ENCODE measurements at places on chromosomes 4 and X.

DNA sequence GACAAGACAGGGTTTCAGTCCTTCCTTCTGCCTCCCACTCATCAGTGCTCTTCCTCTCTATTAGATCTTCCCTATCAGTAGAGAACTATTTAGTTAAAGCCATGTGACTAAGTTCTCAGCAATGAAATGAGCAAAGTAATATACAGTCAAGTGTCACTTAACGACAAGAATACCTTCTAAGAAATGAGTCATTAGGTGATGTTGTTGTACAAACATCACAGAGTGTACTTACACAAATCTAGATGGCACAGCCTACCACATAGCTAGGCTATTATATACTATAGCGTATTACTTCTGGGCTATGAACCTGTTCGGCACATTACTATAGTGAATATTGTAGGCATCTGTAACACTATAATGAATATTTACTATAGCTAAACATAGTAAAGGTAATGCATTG is 71.3 kb downstream of the POU4F2 start:
- DNase-seq: no peak

- DNase-seq: no peak
These were observed 10.9 kb upstream of the ABCG2 start for GRCh38 chr4:88169298-88169697.

DNA sequence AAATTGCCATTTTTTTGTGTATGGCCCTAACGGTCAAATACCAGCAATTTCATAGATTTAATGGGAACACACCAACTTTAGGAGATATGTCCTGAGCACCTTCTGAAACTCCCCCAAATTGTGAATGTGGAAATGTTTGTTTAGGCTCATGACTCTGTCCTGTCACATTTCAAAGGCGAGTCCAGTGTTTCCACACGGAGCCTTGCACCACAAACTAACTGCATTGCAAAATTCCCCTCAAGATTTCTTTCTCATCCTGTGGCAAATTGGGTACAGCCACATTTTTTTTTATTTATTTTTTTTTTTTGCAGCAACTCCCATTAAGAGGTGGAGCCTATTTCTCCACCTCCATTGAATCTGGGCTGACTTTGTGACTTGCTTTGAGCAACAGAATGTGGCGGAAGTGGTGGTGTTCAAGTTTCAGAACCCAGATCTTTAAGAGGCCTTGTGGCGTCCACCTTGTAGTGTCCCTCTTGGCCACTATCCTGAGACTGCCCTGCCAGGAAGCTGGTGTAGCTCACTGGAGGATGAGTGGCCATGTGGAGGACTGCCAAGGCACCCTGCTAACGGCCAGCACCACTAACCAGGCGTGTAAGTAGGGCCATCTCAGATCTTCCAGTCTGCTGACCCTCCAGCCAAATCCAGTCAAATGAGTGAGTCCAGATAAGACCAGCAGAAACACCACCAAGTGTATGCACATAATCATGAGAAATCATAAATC is 172.4 kb upstream of the SCML1 start:
- DNase-seq: no peak

DNA sequence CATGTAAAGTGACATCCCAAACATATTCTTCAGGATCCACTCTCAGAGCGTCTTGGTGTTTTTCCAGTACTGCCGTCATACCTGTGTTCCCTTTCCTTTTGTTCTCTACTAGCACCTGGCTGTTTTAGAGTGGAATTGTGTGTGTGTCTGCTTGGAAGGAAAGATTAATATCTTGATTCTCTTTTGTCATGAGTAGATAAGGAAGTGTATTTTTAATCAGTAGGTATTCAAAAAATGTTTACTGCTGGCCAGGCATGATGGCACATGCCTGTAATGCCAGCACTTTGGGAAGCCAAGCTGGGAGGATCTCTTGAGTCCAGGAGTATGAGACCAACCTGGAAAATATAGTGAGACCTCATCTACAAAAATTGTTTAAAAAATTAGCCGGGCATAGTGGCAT is 198.8 kb downstream of the CBR4 start:
- no peak for DNase-seq

DNA sequence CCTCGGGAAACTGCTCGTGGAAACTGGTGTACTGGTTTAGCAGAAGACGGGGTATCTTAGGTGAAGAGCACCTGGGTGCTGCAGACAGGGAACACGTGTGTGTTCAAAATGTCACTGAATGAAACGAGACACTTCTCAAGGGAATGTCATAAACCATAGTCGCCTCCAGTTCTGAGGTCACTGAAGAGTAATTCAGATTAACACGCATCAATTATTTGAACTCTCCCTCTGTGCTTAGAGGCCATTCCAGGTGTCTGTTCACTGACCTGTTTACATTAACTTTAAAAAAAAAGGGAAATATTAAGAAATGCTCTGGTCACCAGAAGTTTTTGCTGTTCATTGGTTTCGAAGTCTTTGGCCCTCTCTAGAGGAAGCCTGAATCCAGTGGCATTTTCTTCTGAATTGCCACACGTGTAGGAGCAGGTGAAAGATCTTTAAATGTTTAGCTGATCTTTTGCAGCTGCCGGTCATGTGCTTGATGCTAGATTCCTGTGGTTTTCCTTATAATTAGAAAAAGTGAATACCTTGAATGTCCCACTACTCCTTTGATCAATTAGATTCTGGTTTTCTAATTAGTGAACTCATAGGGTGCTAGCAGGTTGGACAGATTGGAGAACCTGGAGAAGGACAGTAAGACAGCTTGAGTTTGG is 330.5 kb downstream of the ARHGAP10 start:
- DNase-seq: no peak

- DNase-seq: no peak
These were observed 103.8 kb downstream of the EFNB1 start for GRCh38 chrX:68932611-68933010.

DNA sequence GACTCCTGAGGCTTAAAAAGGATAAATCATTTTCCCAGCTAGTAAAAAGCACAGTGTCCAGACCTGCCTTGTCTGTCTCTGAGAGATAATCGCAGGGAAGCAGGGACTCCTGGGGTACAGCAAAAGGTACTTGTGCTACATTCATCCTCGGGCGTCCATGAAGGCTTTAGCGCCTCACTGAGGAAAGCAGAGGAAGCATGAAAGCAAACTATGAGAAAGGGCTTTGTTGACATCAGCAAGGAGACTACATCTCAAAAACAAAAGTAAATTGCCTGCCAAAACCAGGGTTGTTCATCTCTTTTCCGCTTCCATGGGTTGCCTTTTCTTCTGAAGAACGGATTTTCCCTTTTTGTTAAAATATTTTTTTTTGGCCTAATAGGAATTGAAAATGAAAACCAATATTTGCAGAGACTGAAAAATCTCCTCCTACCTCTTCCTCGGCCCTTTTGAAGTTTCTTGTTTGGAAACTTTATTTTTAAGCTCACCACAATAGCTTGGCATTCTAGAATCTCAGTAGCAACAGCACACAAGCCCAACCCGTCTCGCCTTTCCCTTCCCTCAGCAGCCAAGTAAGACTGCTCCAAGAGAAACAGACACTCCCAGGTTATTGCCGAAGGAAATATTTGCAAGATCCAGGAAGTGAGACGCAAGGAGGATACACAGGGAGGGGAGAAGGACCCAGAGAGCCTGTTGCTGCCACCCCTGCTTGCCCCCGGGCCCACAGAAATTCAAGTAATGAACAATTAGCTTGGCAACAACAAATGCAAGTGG is 148.3 kb upstream of the DGKK start:
- DNase-seq: no peak

GRCh38 chr4:57042711-57043169 is 64.0 kb downstream of the POLR2B start:
- DNase-seq: no peak

DNA sequence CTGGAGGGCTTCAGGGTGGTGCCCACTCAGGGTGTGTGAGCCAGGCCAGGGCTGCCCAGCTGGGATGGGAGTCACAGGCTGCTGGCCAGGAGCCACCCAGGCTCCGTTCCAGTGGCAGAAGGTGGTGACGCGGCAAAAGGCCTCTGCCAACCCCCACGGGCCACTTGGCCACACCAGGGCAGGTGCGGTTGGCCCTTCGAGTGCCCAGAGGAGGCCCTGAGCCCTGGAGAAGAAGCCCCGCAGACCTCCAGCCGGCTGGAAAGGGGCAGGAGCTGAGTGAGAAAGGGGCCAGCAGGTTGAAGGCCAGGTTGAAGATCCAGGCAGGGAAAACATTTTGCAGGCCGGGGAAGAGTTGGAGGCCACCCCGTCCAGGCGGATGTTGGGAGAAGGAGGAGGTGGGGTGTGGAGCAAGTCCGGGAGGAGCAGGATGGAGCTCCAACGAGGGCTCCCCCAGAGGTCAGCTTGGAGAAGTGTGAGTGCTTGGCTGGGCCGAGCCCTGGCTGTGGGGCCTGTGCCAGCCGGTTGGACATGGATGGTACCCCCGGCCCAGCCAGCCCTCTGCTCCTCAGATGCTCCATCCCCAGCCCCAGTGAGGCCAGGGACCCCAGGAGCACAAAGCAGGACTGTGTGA is 2.8 kb upstream of the CPLX1 start:
- DNase-seq: no peak

GRCh38 chrX:120269373-120270035 is 18.9 kb downstream of the ZBTB33 start:
- DNase-seq: no peak

GRCh38 chr4:39721788-39722187 is 23.9 kb downstream of the UBE2K start:
- no peak for DNase-seq

GRCh38 chr4:109410776-109411175 is 22.8 kb upstream of the SEC24B start:
- no peak for DNase-seq

GRCh38 chr4:2425386-2426068 is 6.8 kb downstream of the CFAP99 start:
- DNase-seq: no peak

GRCh38 chr4:185128272-185129119 is 14.6 kb upstream of the SLC25A4 start:
- DNase-seq: no peak

DNA sequence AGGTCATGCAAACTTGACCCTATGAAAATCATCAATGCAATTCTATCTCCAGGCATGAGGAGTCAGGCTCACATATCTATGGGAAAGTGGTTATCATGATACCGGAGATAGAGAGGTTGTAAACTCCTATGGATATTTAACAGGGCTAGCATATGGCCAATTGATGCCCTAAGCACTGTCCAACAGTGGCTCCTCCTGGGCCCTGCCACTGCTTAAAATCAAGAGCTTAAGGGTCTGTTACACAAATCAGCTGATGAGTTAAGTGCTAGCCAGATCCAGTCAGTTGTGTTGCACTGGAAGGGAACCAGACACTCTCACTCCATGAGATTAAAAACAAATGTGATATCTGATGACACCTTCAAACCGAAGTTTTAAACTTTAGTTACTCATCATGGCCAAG is 337.6 kb downstream of the STIM2 start:
- no peak for DNase-seq

DNA sequence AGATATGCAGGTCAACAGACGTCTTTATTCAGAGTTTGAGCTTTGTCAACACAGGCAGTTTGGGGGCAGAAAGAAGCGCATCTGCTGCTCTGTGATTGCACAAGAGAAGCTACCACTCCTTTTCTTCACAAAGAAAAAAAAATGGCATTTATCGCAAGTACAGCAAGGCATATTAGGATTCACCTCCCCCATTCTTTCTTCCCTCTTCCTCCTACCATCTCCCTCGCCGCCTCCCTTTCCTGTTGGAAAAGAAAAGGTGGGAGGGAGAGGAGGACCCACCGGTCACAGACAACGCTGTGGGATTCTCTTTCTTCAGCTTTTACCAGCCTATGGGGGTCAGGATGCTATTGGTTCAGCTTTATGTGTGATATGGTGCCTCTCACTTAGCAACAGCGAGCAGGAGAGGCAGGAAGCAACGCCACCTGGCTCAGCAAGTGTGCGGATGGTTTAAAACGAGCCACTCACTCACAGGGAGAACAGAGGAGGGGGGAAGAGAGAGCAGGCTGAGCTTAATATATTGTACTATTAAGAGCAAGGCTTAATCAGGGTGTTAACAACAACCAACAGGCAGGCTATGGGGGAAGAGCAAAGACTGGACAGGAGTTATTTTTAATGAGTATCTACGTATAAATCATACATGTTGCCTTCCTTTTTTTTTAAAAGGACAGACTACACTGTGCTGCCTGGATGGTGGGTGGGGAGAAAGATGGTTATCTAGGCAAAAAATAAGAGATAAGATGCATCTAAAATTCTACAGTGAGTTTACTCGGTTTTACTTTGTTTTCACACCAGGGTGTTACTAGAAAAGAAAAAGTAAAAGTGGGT is 104.7 kb downstream of the MAML3 start:
- DNase-seq: no peak

GRCh38 chrX:39728025-39728424 is 369.7 kb downstream of the BCOR start:
- DNase-seq: no peak

DNA sequence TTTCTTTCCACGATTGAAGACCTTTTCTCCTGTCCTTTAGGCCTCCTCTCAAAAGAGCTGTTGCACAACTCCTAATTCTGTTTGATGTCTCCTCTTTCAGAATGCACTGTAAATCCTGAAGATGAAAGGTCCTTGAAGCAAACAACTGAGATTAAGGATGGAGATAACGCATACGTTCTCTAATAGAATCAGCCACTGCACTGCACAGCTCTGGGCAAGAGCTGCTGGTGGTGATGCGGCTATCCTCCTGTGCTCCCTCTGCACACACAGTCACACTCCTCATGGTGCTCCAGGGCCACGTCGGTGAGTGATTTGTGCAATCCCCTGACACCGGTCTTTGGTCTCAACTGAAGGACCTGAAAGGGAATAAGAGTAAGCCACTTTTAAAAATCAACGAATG is 208.7 kb downstream of the PDGFC start:
- DNase-seq: no peak

DNA sequence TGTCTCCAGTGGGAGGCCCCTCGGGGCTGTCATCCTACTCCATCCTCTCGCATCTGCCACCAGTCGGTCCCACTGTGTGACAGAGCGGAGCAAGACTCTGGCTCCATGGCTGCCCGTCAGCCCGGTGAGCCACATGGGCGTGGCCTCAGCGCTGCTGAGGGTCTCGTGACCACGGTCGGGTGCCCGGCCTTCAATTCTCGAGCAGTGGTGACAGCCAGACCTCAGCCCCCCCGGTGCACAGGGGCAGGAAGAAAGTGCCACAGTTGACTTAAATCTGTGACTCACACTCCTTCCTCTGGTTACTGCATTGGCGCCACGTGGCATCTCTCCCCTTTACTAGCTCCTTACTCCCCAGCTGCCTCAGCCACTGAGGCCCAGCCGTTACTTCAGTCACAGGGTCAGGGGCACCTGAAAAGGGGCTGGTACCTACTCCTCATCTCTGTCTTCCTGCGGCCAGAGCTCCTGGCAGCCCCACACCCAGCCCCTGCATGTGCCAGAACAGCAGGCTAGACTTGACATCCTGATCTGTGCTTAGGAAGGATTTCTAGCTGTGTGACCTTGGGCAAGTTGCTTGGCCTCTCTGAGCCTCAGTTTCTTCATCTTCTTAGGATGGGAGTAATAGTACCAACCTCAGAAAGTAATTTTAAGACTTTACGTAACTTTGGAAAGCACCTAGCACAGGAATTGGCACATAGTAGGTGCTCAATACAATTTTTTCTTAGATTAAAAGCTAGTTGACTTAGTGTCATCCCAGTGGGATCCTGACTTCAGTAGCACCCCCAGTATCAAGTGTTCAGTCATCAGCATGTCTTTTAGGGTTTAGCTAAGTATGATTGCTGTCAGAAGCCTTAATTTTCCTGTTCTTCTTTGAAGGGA is 66.1 kb downstream of the TNIP2 start:
- no peak for DNase-seq

All from smooth muscle cell of the brain vasculature (primary cell).